ENCODE measurements at places on chromosomes 7 and 10. TPM values are rescaled to one million over a fixed set of nuclear protein-coding genes. Genes with fewer than 3 reads are reported as not detected.

The TMEM209 gene
- total RNA-seq: 10.2 TPM

The CTBP2 gene
- total RNA-seq: 92.1 TPM

The PFKP gene
- 471 TPM for total RNA-seq

The CLRN3 gene
- total RNA-seq: 0.11 TPM

The CRTAC1 gene
- 2.5 TPM for total RNA-seq

The PTPRE gene
- 43.3 TPM for total RNA-seq

The GHRHR gene
- total RNA-seq: not detected

The PTPN20 gene
- 0.26 TPM for total RNA-seq

The SEMA4G gene
- 0.60 TPM for total RNA-seq

The BTBD16 gene
- total RNA-seq: not detected

The AOC1 gene
- not detected for total RNA-seq

The IFIT5 gene
- total RNA-seq: 11.5 TPM

The PSTK gene
- 3.0 TPM for total RNA-seq

The RHBDD2 gene
- 16.5 TPM for total RNA-seq

The GIMAP4 gene
- total RNA-seq: 63.4 TPM

The RNF133 gene
- total RNA-seq: 1.1 TPM

The PLXNA4 gene
- 12.5 TPM for total RNA-seq

The NPY4R2 gene
- total RNA-seq: not detected

The EVX1 gene
- total RNA-seq: not detected

The SLC29A3 gene
- 0.95 TPM for total RNA-seq

The ASL gene
- 69.8 TPM for total RNA-seq

The MALRD1 gene
- not detected for total RNA-seq

The NUB1 gene
- 37.1 TPM for total RNA-seq

The FXYD4 gene
- not detected for total RNA-seq

The PPP1R3C gene
- 1.2 TPM for total RNA-seq

The TMEM270 gene
- not detected for total RNA-seq

The AKR1C8 gene
- total RNA-seq: not detected

The INHBA gene
- 2.4 TPM for total RNA-seq
